ENCODE measurements at places on chromosomes 3 and 15. TPM values are rescaled to one million over a fixed set of nuclear protein-coding genes. Genes with fewer than 3 reads are reported as not detected.
A peak's percentile ranks its signal among the peaks of the same experiment; 100 is the strongest.

The ITPKA gene
- total RNA-seq: 0.35 TPM

The HIGD2B gene
- total RNA-seq: not detected

DNA sequence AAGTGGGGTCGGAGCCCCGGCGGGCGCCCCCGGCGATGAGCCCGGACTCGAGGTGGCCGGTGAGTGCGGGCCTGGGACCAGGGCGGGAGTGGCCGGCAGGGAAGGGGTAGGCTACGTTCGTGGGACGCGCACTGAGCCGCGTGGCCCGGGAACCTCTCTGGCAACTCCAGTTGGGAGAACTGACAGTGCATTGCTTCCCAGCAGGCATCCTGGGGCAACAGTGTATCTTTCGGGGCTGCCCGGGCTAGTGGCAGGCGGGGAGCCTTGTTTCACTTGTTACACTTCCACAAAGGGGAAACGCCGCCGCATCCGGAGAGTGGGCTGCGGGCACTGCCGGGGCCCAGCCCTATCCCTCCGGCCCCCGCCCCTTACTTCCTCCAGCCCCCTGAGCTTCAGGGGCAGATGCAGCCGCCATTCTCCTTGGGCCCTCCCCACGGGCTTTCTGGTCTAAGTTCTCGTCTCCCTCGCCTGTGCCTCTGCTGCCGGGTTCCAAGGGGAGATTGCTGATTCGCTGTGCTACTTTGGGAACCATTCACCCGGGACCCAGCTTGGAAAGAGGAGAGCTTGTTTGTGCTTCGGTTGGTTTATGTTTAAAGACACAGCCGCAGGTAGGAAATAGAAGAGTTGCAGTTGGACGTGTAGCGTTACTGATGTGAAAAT lies 675 bp downstream of the BRPF1 start:
- no peak for DNase-seq

GRCh38 chr3:135991621-135992020 lies 26.1 kb downstream of the PPP2R3A start:
- DNase-seq: no peak

The SERPINI1 gene
- total RNA-seq: 10.1 TPM

DNA sequence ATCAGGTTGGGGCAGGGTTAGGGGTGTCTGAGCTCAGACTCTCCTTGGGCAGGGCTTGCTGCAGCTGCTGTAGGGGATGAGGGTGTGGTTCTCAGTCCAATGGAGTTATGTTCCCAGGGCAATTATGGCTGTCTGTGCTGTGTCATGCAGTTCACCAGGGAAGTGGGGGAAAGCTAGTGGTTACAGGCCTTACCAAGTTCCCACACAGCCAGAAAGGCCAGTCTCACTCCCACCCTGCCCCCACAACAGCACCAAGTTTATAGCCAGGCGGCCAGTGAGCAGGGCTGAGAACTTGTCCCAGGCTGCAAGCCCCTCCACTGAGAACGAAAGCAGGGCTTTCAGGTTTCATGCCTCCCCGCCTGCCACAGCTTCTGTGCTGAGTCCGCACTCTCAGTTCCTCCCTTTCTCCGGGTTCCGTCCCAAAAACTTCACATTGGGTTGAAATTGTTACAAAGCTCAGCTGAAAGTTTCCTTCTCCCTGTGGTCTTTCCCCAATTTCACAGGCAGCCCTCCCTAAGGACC lies 19.6 kb upstream of the CPOX start:
- peak; percentile 59 for DNase-seq

GRCh38 chr3:35338186-35338585 lies 301.1 kb upstream of the ARPP21 start:
- no peak for DNase-seq

GRCh38 chr15:92097474-92098178 lies 244.1 kb downstream of the SLCO3A1 start:
- DNase-seq: peak; percentile 80

The NFKBIZ gene
- 3.6 TPM for total RNA-seq

- DNase-seq: no peak
Observed at GRCh38 chr3:61354604-61355003, 103.4 kb upstream of the FHIT start.

DNA sequence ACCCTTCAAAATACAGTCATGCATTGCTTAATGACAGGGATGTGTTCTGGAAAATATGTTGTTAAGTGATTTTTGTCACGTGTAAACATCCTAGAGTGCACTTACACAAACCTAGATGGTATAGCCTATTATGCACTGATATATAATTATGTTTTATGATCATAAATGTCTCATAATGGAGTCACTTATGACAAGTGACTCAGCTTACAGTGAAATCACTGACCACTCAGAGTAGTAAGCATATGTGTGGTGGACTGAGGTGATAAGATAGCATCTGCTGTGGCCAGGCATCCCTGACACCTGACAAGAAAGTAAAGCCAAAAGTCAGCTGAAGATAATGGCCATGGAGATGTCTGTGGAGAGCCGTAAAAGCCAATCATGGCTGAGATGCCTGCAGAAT lies 5.4 kb downstream of the ACAD11 start:
- DNase-seq: no peak

All from muscle of leg (tissue), 16 donors.